Right kidney (tissue), 9 donors: ENCODE measurements at places on chromosomes 6 and 20.

- no peak for DNase-seq
Observed at GRCh38 chr20:1173698-1174097, 11.1 kb downstream of the TMEM74B start.

- no peak for DNase-seq
Observed at GRCh38 chr6:113847447-113847846, 9.7 kb upstream of the MARCKS start.

DNA sequence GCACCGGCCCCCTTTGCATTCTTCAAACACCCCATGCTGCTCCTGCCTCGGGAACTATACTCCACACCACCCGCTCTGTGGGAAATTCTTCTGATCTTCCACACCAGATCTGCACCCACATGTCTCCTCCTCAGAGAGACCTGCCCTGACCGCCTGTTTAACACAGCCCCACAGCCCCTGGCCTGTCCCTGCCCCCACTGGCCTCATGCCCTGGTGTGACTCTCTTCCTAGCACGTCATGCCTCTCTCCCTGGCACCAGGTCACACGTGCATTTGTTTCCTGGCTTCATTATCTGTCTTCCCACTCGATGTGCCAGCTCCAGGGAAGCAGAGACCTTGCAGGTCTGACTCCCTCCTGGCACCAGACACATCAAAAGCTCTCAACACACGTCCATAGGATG is 79.6 kb downstream of the ANKRD60 start:
- no peak for DNase-seq

GRCh38 chr20:36775196-36775595 is 1.6 kb upstream of the DSN1 start:
- no peak for DNase-seq

DNA sequence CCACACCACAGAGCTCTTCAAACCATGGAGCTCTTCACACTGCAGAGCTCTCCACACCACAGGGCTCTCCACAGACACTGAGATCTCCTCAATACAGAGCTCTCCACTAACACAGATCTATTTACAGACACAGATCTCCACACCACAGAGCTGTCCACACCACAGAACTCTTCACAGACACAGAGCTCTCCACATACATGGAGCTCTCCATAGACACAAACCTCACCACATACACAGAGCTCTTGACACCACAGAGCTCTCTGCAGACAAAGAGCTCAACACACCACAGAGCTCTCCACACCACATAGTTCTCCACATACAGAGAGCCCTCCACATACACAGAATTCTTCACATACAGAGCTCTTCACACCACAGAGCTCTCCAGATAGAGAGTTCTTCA is 53.0 kb downstream of the ERMARD start:
- no peak for DNase-seq
